ENCODE measurements at places on chromosomes 2 and 18.

GRCh38 chr2:15142069-15142689 lies 419.0 kb downstream of the NBAS start:
- DNase-seq, result no peak

DNA sequence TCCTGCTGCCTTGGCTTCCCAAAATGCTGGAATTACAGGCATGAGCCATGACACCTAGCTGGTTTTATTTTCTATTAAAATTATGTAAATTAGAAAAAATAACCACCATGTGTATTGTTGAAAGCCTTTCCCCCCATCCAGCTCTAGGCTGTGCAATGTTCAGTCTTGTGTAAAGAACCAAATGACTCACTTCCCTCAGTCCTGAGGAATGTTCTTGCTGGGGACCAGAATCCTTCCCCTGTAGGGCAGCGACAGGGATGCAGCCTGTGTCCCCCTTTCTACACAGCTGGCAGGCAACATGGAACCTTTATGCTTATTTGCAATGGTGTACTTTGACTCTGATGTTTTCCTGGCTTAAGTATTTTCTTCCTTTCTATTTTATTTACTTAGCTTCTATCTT lies 29.4 kb downstream of the AOX1 start:
- DNase-seq, result peak; percentile 83

DNA sequence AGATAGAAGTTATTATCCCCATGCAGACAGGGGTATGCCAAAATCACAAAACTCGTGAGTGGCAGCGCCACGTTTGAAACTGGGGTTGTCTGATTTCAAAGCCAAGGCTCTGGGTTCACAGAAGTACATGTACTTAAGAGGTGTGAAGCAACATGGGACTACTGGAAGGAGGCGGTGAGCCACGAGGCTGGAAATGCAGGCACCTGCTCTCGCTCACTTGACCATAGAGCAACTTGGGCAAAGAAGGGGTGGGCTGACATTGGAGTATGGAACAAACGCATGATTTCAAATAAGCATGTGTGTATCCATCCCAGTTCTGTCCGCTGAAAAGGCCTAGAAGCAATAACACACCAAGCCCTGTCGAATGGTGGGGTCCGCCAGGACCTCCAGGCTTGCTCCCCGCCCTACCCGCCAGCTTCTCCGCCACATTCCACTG lies 593 bp upstream of the ACTR2 start:
- peak; percentile 30 for DNase-seq

DNA sequence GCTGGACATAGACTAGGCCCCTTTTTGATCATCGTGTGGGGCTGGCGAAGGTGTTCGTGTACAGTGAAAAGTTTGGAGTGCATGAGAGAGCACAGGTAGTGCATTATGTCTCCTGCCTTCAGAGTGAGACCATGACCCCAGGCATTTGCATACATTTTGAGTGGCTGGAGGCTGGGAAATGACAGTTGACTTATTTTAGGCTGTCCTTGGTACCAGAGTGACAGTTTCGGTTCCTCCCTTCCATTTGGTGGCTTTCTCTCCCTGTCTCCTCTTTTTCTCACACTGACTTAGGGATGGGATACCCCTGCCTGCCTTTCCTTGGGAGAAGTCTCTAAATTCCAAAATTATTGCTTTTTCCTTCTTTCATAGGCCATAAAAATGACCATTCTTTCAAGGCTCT lies 20.1 kb downstream of the SERPINB12 start:
- no peak for DNase-seq

DNA sequence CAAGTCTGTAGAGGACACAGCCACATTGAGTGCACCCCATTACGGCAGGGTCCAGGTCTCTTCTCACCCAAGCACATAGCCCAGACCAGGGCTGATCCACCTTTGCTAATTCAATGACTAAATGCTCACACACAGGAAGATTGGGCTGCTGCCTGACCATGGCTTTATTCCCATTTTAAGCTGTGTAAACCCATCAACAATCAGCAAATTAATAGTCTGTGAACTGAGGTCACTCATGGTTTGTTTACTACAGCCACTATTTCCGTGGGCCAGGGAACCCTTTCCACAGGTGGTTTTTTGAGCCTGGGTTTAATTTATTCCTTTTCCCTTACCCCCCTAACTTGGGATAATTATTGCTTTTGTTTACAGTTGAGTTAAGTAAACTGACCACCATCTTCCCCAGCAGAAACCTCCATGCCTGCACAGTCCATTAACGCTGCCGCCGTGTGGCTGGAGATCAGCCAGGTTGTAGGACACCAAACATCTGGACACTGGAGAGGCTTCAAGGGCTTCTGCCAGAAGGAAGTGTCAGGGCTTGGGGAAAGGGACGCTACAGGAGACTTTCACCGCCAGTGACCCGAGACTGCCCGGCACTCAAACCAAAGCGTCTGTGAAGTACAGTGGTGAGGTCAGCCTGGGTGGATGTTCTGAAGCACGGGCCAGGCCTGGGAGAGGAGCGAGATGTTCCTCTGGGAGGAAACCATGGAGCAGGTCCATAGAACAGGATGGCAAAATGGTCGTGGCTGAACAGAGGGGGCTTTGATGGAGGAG lies 282.9 kb downstream of the DYSF start:
- DNase-seq, result no peak

- no peak for DNase-seq
Measured at GRCh38 chr2:134453476-134453875, 199.6 kb downstream of the MGAT5 start.

GRCh38 chr2:159045545-159046454 lies 77.4 kb downstream of the TANC1 start:
- DNase-seq, result peak; percentile 18

DNA sequence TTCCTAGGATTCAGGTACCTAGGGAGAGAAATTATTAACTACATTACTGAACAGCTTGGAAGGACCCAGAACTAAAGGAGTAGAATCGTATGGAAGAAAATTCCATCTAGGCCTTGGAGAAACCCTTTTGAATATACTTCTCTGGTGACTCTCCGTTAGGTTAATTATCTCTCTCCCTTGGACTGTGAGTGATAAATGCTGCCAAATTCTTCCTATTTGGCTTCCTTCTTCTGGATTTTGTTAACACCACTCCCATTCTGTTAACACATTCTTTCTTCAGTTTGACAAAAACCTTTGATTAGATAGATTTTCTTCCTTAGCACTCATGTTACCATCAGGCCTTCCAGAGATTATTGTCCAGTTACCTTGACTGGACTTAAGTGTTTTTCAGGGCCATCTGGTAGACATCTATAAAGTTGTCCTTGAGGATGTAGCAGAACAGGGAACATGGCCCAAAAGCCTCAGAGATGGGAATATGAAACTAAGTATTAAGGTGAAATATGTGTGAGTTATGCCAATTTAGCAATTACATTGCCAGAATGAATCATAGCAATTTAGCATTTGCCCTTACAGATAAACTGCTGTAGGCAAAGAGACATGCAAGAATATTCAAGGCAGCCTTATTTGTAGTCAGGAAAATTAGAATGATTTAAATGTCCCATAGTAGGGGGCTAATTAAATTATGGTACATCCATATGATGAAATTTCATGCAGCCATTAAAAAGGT lies 6.7 kb downstream of the CYP27A1 start:
- DNase-seq, result peak; percentile 12
